ENCODE measurements at places on chromosomes 16 and 17.

- no peak for DNase-seq
Observed at GRCh38 chr17:64387545-64388171, 3.0 kb downstream of the PECAM1 start.

- no peak for DNase-seq
Observed at GRCh38 chr17:39639043-39639442, 2.1 kb downstream of the STARD3 start.

DNA sequence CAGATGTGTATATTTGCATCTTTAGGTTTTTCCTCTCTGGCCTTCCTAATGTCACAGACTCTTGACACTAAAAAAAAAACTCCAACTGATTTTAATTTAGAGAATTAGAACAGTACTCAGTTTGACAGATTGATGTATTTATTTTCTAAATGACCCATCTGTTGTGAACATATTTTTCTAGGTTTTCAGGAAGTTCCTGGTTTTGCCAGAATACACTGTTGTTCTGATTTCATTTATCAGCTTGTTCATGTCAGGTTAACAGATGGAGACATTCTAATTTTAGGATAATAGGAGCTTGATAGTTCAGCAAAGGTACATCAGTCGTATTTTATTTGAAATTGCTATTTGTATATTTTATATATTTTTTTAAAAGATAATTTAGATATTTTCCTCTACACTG is 133.4 kb downstream of the TANC2 start:
- DNase-seq: no peak

GRCh38 chr17:14672830-14673229 is 371.9 kb downstream of the HS3ST3B1 start:
- DNase-seq: no peak

DNA sequence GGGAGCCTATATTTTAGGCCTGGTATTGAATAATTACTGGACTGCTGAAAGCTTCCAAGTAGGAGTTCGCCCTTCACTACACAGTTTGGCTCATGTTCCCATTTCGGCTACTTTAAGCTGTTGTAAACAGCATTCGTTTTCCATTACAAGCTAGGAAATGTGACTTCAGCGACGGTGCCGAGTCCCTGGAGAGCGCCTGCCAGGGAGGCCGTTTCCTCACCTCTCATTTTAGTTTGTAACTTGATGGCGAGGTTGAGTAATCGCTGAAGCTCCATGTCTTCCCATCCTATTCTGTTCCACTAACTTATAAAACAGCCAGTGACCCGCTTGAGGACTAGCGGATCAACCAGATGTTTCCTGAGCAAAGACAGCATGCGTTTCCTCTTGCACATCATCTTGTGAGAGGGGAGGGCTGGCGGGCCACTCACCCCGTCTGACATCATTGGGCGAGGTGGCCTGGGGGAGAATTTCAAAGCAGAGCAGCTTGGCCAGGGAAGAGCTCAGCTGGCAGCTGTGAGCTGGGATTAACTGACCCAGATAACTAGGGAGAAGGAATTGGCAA is 32.9 kb downstream of the PCTP start:
- DNase-seq: no peak

DNA sequence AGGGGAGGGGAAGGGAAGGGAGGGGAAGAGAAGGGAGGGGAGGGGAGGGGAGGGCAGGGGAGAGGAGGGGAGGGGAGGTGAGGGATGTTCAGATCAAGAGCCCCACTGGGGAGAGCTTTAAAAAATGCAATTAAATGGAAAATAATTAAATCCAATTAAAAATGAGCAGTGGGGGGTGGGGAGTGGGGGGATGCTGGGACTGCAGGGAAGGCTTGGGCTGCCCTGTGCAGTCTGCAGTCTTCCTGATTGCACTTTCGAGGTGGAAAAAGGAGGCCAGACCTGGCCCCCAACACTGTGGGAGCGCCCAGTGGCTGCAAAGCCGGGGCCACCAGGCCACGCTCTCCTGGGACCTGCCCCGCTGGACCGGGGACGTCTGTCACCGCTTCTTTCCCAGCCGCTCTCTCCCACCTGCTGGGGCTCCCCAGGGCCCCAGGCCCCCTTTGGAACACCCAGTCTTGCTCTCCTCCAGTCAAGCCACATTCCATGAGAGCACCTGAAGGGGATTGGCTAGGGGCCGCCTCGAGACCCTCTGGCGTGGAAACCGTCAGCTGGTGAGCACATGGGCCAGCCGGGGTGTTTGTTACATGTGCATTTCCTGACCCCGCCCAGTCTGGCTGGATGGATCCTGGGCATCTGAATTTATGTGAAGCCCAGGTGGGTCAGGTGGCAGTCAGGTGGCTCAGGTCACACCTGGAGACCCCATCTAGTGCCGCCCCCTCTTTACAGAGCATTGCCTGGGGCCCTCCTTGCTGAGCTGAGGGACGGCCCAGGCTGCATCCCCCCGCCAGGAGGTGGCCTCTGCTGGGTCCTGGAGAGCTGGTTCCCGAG is 37.6 kb upstream of the CBFA2T3 start:
- no peak for DNase-seq

GRCh38 chr16:8716052-8716451 is 41.6 kb downstream of the ABAT start:
- DNase-seq: no peak

GRCh38 chr17:80443916-80444643 is 29.1 kb downstream of the ENDOV start:
- DNase-seq: no peak

DNA sequence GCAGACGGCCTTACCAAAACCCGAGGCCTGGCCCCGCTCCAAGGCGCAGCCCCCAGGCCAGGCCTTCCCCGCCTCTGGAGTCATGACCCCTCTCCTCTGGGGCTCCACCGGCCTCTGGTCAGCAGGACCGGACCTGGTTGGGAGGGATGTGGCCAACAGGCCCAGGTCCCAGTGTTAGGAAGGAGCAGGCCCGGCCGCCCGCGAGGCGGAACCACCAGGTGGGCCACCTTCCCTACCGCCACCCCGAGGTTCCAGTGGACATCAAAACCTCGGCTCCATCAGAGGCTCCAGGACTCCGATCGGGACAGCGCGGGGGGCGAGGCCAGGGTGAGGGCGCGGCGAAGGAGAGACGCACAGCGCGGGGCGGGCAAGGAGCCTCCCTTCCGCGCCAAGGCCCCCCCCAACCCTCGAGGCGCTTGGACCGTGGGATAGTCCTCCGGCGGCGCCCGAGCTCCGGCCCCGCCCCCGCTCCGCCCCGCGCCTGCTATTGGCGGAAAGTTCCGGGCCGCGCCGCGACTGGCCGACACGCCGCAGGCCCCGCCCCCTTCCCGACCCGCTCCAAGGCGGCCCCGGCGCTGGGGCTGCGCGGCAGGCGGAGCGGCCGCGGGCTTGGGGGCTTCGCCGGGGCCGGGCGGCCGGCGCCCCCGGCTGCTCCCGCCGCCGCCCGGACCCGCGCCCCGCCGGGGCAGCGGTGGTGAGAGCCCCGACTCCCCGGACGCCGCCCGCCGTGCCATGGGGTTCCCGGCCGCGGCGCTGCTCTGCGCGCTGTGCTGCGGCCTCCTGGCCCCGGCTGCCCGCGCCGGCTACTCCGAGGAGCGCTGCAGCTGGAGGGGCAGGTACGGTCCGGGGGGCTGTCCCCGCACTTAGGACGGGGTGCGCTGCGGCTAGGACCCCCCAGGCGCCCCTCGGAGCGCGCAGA is at the start of gene METRN:
Gene METRN (plus strand): TSS at position 561 of the 919 bp plus-strand sequence. CDS start 172 bp downstream, at position 733.
- peak; percentile 88 for DNase-seq

- DNase-seq: no peak
Observed at GRCh38 chr17:418421-418751, 65.8 kb upstream of the RPH3AL start.

DNA sequence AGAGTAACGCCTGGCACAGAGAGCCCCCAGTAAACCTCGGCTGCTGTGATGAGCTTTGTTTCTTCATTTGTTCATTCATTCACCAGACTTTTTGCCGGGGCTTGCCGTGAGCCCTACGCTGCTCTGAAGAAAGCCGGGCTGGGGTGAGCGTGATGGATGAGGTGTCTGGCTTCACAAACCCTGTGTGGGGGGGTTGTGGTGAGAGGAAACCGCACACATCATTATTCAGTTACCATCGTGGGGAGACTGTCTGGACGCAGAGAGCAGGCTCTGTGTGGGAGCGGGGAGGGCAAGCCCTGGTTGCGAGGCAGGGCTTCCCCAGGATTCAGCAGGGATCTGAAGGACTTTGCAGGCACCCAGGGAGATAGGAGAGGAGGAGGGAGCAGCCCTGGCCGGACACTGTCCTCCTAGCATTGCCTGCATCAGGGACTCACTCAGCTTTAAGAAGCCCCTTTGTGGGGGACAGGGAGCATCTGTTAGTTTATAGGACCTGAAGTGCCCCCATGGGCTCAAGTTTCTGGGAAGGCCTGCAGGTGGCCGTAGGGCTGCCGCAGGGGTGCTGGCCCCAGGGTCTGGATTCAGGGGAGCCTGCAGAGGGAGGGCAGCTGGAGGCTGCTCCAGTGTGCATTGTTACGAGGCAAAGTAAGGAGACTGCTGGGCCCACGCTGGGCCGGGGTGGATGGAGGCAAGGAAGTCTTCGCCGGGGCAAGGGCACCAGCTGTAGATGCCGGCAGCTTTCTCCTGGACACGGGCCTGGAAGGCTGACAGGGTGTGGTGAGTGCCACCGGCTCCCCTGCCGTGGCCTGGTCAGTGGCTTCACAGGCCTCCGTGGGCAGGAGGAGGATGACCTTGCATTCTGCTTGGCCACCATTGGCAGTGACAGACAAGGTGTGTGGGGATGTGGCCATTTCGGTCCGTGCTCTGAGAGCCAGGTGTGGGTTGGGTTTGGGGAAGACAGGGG is 334.5 kb downstream of the SEC14L1 start:
- DNase-seq: peak; percentile 45

GRCh38 chr17:27496005-27496404 is 39.8 kb downstream of the KSR1 start:
- DNase-seq: no peak

- DNase-seq: no peak
Observed at GRCh38 chr16:3642397-3643094, 11.9 kb upstream of the DNASE1 start.

GRCh38 chr16:27221576-27222248 is 18.4 kb downstream of the KDM8 start:
- no peak for DNase-seq

DNA sequence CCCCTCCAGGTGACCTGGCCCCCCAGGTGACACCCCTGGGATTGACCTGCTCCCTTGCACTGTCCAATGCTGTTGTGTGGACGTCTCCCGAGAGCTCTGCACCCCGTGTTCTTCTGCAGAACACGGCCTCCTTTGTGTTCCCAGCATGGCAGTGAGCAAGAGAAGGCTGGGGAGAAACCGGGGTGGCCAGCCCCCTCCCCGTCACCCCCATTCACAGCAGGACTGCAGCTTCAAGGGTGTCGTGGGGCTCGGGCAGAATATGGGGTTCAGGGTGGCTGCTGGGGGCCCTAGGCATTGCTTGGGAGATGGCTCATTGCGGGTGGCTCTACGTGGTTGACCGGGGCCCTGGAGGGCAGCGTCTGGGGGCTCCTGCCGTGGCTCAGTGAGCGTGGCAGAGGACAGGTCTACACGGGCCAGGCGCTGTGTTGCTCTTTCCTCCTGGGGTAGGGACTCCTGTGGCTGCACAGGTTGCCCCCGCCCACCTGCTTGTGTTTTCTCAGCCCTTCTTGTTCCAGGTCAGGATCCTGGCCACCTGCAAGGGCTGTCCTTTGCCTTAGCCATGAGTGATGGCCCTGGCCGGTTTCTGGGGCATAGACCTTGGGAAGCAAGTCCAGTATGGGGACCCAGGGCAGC is 12.5 kb downstream of the GSE1 start:
- no peak for DNase-seq

DNA sequence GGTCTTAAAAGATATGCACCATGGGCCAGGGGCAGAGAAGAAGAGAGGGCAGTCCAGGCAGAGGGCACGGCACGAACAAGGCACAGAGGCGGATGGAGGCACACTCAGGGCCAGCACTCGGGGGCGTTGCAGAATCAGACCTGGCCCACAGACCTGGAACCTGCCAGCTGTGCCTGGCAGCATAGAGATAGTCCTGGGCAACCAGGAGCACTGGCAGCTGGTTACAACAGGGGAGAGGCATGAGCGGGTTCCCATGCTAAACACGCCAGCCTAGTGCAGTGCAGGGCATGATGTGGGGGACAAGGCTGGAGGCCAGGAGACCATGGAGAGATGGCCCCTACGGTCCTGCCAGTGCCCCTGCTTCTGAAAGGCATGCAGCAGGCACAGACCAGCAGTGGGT is 56.9 kb upstream of the RBFOX3 start:
- no peak for DNase-seq

DNA sequence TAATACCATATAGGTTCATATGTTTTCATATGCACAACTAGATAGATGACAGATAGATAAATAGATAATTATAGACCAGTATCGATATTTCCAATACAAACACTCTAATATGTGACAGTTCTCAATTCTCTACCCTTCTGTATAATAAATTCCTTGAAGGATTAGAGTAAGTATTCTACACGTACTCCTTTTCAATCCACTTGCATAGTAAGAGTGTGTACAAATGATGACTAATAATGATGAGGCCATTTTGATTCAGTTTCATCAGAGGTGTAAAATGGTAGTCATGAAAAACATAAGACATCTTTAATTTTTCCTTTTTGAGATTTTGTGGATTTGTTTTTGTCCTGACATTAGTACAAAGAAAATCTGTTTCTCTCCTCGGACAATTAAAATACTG is 188.3 kb upstream of the WSB1 start:
- no peak for DNase-seq

DNA sequence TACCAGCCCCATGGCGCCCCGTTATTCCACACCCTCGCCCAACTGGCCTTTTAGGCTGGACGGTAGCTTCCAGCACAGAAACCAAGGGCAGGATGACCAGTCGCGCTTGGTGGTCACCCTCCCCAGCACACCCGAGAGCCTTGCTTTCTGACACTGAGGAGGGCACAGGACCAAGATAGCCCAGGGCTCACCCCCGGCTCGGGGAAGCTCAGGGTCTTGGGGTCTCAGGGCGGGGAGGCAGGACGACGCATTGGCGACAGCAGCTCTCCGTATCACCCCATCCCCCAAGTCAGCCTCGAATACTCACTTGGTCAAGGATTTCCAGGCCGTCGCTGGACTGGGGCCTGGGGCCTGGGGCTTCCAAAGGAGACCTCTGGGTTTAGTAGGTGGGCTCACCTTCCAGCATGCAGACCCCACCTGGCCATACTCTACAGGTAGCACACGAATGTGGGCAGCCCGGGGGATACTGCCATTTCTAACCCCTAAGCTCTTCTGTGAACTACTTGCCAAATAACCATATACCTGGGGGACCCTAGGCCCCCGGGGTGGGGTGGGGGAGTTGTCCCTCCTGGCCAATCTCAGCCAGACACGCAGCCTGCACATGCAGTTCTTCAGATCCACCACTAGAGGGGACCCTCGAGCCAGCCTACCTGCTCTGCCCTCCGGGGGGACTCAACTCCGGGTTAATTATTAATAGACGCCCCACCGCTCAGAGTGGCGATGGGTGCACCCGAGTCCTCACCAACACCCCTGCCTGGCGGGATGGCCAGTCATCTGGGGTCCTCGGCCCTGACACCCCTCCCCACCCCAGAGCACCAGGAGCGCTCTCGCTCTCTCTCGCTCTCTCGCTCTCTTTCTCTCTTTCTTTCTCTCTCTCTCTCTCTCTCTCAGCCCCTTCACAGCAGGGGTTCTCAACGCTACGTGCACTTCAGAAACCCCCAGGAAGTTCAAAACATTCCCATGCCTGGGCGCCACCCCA is 30.0 kb downstream of the TBC1D16 start:
- peak; percentile 24 for DNase-seq

Measured in activated CD8-positive, alpha-beta memory T cell treated with anti-CD3 and anti-CD28 coated beads for 1 hour (primary cell).